ENCODE measurements at places on chromosomes 11 and 22.

DNA sequence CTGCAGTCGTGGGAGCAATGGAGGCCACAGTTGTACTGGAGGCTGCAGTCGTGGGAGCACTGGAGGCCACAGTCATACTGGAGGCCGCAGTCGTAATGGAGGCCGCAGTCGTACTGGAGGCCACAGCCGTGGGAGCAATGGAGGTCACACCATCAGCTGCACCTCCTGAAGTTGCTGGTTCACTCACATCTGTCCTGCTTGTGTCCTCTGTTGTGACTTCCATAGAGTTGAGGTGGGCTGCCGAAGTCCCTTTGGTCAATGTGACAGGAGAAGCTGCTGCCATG lies 9.3 kb downstream of the C11orf24 start:
- DNase-seq, result no peak

GRCh38 chr11:120751550-120751949 lies 240.0 kb downstream of the GRIK4 start:
- DNase-seq, result no peak

DNA sequence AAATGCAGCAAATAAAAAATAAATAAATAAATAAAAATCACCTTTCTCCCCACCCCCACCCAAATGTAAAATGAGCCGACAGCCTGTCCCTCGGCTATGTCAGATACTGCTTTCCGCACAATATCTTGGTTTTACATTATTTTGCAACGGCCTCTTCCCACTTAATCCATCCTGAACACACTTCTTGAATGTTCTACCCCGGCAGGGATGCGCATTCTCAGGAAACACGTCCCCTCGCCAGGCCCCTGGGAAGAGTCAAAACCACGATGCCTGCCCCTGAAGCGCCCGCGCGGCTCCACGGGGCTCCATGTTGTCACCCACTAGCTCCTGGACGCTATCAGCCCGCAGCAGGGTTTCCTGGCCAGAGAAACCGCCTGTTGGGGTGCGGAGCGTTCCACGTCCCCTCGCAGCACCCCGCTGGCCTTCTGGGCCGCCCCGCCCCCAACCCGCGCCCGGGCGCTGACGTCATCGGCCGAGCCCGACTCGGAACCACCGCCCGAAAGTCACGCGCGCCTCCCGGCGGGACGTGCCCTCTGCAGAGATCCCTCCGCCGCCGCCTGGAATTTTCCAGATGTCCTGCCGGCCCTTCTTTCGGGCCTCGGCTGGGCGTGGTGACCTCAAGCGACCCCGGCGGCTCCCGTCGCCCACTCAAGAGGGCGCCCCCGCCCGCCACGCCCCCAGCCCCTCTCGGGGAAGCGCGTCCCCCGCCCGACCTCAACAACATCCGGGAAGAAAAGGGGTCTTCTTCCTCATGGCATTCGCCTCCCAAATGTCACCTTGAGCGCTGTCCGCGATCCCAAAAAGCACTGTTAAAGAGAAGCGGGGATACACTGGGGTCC lies 585 bp upstream of the NEAT1 start:
- DNase-seq, result peak; percentile 88

- no peak for DNase-seq
Observed at GRCh38 chr11:17588166-17588565, 41.1 kb downstream of the OTOG start.

GRCh38 chr11:22879630-22880029 lies 19.4 kb upstream of the CCDC179 start:
- no peak for DNase-seq

DNA sequence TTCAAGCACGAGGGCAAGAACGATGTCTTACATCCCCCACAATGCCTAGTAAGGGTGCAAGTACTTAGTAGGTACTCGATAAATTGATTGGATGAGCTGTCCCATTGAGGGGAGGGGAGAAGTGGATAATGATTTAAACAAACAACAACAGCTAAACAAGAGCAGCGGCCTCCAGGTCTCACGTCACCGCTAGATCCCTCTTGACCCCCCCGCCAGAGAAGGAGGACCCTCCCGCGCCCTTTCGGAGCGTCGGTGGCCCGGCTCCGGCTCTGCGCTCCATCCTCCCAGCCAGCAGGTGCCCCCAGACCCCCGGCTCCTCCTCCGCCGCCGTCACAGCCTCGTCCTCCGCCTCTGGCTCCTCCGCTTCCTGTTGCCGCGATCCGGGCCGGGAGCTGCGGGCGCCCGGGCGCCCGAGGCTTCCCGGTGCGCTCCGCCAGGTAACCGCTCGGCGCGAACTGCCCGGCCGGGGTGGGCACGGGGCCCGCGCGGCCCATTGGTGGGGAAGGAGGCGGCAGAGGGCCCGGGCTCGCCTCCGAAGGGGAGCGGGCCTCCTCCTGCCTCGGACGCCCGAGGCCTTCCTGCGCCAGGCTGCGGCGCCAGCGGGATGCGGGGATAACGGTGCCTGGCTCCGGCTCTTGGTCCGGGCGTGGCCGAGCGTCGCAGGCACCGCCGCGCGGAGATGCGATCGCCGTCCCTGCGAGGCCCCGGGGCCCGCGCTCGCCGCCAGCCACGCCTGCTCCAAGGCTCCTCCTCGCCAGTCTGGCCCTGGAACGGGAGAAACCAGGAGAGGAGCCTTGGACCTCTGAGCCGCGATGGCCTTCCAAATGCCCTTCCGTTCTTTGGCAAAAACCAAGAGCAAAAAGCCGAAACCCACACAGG lies at the start of gene TLCD5:
Gene TLCD5 (plus strand): TSS at position 368 of the 879 bp plus-strand sequence. CDS start 2,143 bp downstream, outside the sequence.
- peak; percentile 53 for DNase-seq

- DNase-seq, result no peak
Observed at GRCh38 chr11:62139526-62140303, 15.9 kb downstream of the INCENP start.
